Vagina (tissue), 2 donors: ENCODE measurements at places on chromosomes 6 and 20.
A peak's percentile ranks its signal among the peaks of the same experiment; 100 is the strongest.

DNA sequence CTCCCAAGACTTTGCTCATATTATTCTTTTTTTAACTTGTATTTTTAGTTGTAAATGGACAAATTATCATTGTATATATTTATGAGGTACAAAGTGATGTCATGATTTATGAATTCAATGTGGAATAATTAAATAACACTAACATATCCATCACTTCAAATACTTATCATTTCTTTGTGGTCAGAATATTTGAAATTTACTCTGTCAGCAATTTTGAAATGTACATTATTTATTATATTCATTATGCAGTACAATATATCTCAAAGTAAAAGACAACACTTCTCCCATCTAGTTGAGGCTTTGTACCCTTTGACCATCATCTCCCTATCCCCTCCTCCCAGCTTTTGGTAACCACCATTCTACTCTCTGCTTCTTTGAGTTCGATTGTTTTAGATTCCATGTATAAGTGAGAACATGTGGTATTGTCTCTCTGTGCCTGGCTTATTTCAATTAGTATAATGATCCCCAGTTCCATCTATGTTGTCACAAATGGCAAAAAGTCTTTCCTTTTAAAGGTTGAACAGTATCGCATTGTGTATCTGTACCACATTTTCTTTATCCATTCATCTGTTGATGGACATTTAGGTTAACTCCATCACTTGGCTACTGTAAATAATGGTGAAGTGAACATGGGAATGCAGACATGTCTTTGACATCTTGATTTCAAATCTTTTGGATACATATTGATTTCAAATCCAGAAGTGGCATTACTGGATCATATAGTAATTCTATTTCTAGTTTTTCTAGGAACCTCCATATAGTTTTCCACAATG is 197.2 kb downstream of the KIF6 start:
- H3K4me3 ChIP-seq: no peak overlapping the region
- no peak overlapping the region for H3K27ac ChIP-seq
- H3K4me1 ChIP-seq: no peaks in the 10 kb centered on the region
- no peak for DNase-seq
- H3K36me3 ChIP-seq: no peaks in the 10 kb centered on the region

GRCh38 chr6:133136177-133136880 is 104.8 kb upstream of the EYA4 start:
- H3K4me3 ChIP-seq: no peak overlapping the region
- no peak overlapping the region for H3K27ac ChIP-seq
- no peaks in the 10 kb centered on the region for H3K4me1 ChIP-seq
- no peaks in the 10 kb centered on the region for H3K27me3 ChIP-seq

- no peak overlapping the region for H3K4me3 ChIP-seq
- H3K27me3 ChIP-seq: no peaks in the 10 kb centered on the region
- no peaks in the 10 kb centered on the region for H3K36me3 ChIP-seq
- H3K4me1 ChIP-seq: no peaks in the 10 kb centered on the region
- no peak for DNase-seq
- no peak overlapping the region for H3K27ac ChIP-seq
These were observed 34.5 kb downstream of the NUP153 start for GRCh38 chr6:17672064-17672718.

GRCh38 chr6:90712114-90712513 is 125.2 kb upstream of the MAP3K7 start:
- H3K36me3 ChIP-seq: no peaks in the 10 kb centered on the region
- H3K4me1 ChIP-seq: no peaks in the 10 kb centered on the region
- H3K4me3 ChIP-seq: no peak overlapping the region
- H3K27me3 ChIP-seq: no peaks in the 10 kb centered on the region
- no peak for DNase-seq
- no peak overlapping the region for H3K27ac ChIP-seq

DNA sequence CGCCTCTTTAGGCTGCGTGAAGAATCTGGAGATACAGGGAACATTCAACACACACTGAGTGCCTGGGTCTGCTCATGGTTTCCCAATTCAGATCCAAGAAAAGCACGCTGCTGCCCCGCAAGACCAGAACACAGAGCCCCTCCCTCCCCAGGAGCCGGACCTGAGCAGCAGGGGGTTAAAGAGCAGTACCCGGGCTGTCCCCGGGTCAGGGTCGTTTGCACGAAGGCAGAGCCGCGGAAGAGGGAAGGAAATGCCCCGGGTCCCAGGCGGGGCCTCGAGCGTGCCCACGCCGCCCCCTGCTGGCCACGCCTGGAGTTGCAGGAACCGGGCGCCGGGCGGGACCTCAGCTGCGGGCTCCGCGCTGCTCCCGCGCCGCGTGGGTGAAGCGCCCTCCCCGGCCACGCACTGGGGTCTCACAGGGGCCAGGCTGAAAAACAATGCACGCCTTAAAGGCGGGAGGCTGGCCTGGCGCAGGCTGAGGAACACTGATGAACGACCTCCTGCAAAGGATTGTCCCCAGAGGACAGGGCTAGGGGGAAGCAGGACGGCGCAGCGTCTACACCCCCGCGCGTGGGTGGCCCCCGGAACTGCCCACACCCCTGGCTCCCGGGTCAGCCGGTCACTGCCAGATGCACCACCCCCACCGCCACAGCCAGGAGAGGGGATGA is 48.9 kb downstream of the ANKRD60 start:
- peak overlapping the region; percentile 45 for H3K4me3 ChIP-seq
- no peaks in the 10 kb centered on the region for H3K36me3 ChIP-seq
- DNase-seq: no peak
- no peaks in the 10 kb centered on the region for H3K27me3 ChIP-seq
- H3K4me1 ChIP-seq: peaks cover 36% of the 10 kb centered on the region

DNA sequence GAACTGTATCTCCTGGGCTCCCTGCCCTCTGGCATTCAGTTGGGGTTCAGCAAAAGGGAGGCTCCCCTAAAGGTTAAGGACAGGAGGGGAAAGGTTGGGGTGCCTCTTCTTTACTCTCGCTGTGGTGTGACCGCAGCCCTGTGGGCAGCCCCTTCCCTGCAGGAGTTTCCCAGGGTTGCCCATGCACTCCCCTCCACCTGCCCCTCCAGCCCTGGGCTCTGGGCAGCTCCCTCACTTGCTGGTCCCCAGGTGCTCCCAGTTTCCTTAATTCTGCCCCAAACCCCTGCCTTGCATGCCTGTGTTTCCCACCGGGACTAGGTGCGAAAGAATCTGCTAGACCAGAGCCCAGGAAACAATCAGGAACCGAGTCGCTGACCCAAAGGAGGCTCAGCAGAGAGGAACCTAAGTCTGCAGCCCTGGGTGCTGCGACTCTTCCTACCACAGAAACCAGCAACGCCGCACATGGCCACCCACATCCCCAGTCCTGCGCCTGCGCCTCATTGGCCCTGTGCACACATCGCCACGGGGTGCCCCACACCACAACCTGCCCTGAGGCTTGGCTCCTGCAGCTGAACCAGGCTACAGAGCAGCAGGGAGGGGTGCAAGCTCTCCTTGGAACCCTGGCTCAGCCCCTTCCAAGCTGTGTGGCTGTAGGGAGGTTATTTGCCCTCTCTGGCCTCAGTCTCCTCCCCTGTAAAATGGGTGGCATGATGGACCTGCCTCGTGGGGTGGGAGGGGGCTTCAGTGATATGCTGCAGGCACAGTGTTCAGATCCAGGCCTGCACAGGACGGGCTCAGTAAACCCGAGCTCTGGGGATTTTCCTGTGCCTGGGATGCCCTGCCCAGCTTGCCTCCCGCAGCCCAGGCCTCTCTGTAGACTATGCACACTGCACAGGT is 487.6 kb downstream of the PREX1 start:
- peaks cover 8% of the 10 kb centered on the region for H3K4me1 ChIP-seq
- no peak overlapping the region for H3K4me3 ChIP-seq
- no peak overlapping the region for H3K27ac ChIP-seq
- H3K27me3 ChIP-seq: no peaks in the 10 kb centered on the region
- H3K36me3 ChIP-seq: no peaks in the 10 kb centered on the region

GRCh38 chr6:139640448-139640847 is 266.0 kb upstream of the CITED2 start:
- H3K27ac ChIP-seq: no peak overlapping the region
- H3K4me3 ChIP-seq: no peak overlapping the region
- no peaks in the 10 kb centered on the region for H3K4me1 ChIP-seq
- no peaks in the 10 kb centered on the region for H3K36me3 ChIP-seq

DNA sequence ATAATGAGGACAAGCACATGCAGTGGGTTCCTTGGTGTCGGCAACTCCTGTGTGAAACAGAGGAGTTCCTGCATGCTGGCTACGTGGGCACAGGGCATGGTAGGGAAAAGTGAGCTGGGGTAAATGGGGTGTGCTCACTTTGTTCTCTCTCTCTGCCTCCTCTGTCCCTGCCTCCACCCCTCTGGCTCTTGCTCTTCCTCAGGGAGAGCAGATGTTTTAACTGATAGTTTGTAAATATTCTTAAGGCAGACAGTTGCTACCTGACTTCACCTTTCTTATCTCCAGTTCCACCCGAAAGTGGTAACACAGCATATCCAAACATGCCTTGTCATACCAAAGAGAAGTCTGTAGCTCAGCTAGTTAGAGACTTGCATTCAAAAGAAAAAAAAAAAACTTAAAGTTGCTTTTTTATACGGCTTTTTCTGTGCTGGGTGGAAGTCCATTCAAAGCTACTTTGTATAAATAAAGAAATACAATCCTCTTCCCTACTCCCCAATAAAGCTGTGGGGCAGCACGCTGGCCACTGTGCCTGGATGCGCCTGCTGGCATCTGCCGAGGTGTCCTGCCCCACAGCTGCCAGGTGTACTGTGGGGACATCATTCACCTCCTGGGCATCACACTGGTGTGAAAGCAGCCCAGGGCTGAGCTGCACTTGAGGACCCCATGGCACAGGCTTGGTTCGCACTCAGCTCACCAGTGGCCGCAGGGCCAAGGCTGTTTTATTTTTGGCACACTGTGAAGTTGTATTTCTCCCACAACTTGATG is 93.6 kb downstream of the FOXC1 start:
- no peaks in the 10 kb centered on the region for H3K27me3 ChIP-seq
- H3K4me1 ChIP-seq: peaks cover 29% of the 10 kb centered on the region
- no peak for DNase-seq
- H3K4me3 ChIP-seq: no peak overlapping the region
- H3K36me3 ChIP-seq: no peaks in the 10 kb centered on the region
- H3K27ac ChIP-seq: no peak overlapping the region

- DNase-seq: no peak
- H3K4me1 ChIP-seq: no peaks in the 10 kb centered on the region
- no peak overlapping the region for H3K4me3 ChIP-seq
- no peaks in the 10 kb centered on the region for H3K36me3 ChIP-seq
- no peak overlapping the region for H3K27ac ChIP-seq
These were observed 101.1 kb upstream of the LRFN2 start for GRCh38 chr6:40688214-40688761.

DNA sequence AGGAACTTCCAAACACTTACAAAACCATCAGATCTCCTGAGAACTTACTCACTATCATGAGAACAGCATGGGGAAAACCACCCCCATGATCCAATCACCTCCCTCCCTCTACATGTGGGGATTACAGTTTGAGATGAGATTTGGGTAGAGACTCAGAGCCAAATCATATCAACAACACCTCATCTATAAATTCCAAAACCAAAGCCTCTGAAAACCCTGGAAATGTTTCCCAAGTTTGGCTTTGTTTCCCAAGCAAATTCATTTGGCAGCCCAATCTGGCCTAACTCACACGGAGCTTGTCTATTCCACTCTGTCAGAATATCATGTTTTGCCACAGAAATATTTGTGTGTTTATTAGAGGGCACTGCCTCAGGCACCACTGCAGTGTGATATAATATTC is 142.6 kb downstream of the COL9A1 start:
- H3K27ac ChIP-seq: no peak overlapping the region
- H3K27me3 ChIP-seq: no peaks in the 10 kb centered on the region
- no peak overlapping the region for H3K4me3 ChIP-seq
- H3K4me1 ChIP-seq: no peaks in the 10 kb centered on the region

- no peak overlapping the region for H3K27ac ChIP-seq
- no peak overlapping the region for H3K4me3 ChIP-seq
- H3K27me3 ChIP-seq: no peaks in the 10 kb centered on the region
These were observed 1.8 kb downstream of the GRIK2 start for GRCh38 chr6:101395345-101395744.

- no peaks in the 10 kb centered on the region for H3K4me1 ChIP-seq
- H3K4me3 ChIP-seq: no peak overlapping the region
- no peak overlapping the region for H3K27ac ChIP-seq
- H3K36me3 ChIP-seq: no peaks in the 10 kb centered on the region
These were observed 227.9 kb downstream of the FRK start for GRCh38 chr6:115832786-115833185.

GRCh38 chr6:151313066-151313491 is 73.3 kb downstream of the AKAP12 start:
- no peak for DNase-seq
- H3K4me3 ChIP-seq: no peak overlapping the region
- no peak overlapping the region for H3K27ac ChIP-seq
- no peaks in the 10 kb centered on the region for H3K4me1 ChIP-seq

DNA sequence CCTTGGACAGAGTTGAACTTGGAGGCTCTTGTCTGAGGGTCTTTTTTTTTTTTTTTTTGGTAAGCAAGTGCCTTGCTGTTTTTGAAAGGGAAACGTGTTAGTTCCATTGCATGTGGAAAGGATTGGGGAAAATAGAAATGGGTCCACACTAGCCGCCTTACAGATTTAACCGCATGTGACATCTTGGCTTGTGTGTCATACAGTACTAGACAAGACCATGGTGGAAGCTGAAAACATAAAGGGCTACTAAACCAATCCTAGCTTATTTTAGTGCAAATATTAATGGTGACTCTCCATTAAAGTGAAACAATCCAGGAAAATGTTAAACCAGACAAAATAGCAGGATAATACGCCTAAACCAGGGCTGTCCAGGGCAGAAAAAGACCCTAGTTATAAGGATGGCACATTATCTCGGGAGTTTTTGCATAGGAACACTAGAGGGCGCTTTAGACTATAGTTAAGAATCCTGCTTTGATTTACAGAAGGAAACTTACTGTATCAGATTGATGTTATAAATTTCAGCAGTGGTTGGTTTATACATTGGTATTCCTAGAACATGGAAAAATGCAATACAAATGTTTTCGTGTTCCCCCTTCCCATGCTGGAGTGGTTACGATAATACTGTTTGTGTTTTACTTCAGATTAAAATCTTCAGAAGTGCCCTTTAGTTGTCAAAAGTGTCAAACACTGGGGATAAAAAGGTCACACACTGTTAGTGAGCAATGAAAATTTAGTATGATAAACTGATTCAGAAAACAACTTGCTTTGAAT is 59.8 kb upstream of the DEK start:
- no peaks in the 10 kb centered on the region for H3K36me3 ChIP-seq
- no peak overlapping the region for H3K27ac ChIP-seq
- no peak overlapping the region for H3K4me3 ChIP-seq

DNA sequence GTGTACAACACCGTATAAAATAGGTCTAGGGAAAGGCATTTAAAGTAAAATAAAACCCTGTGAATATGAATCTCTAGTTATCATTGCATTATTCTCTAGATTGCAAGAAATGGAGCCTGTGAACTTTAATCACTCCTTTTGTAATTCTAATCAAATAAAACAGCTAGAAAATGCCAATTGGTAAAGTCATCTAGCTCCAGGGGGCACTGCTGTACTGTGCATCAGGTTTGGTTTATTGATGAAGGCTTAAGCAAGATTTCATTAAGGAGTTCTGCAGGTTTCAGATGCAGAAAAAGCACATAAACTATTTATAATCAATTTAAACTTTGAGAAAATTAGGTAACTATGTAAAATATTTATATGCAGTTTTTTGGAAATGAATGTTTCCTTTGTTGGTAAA is 645.0 kb downstream of the PHF3 start:
- no peaks in the 10 kb centered on the region for H3K4me1 ChIP-seq
- no peak overlapping the region for H3K4me3 ChIP-seq
- no peaks in the 10 kb centered on the region for H3K36me3 ChIP-seq
- DNase-seq: no peak

GRCh38 chr20:53515749-53516148 is 77.9 kb downstream of the ZNF217 start:
- no peaks in the 10 kb centered on the region for H3K4me1 ChIP-seq
- H3K36me3 ChIP-seq: no peaks in the 10 kb centered on the region
- DNase-seq: no peak
- H3K27ac ChIP-seq: no peak overlapping the region
- H3K4me3 ChIP-seq: no peak overlapping the region
